ENCODE measurements at places on chromosomes 5 and 9. TPM values are rescaled to one million over a fixed set of nuclear protein-coding genes. Genes with fewer than 3 reads are reported as not detected.

- no peak for DNase-seq
Observed at GRCh38 chr5:33975852-33976251, 8.6 kb downstream of the SLC45A2 start.

GRCh38 chr9:137589441-137590122 lies 730 bp downstream of the ZMYND19 start:
- DNase-seq, result no peak

DNA sequence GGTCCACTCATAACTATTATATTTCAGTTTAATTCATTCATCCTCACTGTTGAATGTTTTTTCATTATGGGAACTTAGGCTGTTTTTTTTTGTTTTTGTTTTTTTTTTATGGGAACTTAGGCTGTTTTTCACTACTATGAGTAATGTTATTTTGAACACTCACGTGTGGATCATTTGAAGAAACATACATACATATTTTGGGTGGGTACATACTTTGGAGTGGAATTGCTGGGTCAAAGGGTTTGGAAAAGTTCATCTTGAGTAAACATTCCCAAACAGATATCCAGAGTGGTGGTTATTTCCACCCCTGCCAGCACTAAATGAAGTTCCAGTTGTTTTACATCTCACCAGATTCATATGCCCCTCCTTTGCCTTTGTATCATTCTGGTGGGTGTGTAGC lies 584.4 kb downstream of the PSAT1 start:
- no peak for DNase-seq

DNA sequence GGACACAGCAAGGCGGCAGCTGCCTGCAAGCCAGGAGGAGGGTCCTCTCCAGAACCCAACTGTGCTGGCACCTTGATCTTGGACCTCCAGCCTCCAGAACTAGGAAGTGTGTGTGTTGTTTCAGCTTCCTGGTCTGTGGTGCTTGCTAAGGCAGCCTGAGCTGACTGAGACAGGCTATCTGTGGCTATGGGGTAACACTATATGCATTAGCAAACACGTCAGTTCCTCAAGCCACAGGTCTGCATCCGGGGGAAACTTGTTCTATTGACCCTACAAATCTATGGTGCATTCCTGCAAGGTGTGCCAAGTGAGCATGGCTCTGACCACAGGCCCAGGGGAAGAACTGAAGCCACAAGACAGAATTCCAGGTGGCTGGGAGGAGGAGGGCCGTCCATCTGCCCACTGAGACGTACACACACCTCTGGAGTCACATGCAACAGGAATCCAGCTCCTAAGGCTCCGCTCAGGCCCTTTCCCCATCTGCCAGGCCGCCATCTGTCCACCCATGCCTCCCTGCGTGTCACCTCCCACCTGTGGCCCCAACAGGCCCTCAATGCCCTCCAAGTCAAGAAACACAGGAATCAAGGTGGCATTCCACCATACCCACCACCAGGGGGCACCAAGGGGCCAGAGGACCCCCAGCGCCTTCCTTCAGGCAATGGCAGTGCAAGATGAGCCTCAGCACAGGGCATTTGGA lies 174.9 kb downstream of the ROR2 start:
- DNase-seq, result peak; percentile 87

DNA sequence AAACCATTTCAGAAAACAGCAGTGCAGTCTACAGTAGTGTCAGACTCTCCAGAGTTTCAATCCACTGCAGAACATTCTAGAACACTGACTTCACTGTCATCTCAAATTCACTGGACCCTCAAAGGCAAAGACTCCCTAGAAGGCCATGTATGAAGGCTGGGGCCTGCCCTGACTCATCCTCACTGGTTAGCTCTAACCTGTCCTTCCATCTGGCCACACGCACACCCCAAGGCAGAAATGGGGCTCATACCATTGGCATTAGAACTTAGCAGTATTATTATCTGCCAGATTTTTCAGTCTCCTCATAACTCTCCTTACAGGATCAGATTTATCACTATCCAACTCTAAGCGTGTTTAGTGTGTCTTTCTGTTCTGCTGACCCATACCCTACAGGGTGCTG lies 20.4 kb downstream of the S1PR3 start:
- DNase-seq, result no peak

GRCh38 chr9:21608200-21608599 lies 126.1 kb upstream of the IFNE start:
- no peak for DNase-seq

DNA sequence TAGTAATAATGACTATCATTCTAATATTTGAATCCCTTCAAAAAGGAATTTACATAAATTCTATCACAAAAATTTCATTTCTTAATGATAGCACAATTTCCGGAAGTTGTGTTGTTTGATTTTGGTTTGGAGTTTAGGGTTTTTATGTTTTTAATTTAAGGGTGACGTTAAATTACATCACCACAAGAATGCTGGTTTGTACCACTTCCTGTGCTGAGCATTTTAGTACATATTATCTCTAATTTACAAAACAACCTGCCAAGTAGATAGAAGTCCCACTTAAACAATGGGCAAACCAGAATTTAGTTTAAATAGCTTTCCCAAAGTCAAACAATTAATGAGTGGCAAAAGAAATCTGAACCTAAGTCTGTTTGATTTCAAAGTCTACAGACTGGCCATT lies 63.4 kb downstream of the DENND1A start:
- DNase-seq, result no peak

- no peak for DNase-seq
Observed at GRCh38 chr5:27472000-27472763, 433.8 kb upstream of the CDH9 start.

- DNase-seq, result peak; percentile 57
Observed at GRCh38 chr9:31325778-31326177, 1058.7 kb upstream of the ACO1 start.

DNA sequence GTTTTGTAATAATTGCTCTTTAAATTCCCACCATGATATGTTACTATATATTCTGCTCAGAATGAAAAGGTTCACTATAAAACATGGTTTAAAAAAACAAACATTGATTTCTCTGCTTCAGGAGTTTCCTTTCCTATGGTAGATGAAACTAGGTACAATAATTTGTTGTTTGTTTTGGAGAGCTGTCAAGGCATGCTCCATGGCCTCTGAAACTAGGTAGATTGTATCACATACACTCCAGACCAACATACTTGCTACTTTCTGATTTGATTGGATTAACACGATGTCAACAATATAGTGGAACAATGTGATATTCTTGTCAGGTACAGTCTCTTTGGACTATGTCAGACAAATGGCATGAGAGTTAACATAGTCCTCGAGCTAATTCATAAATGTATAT lies 452.7 kb upstream of the CDH9 start:
- no peak for DNase-seq

DNA sequence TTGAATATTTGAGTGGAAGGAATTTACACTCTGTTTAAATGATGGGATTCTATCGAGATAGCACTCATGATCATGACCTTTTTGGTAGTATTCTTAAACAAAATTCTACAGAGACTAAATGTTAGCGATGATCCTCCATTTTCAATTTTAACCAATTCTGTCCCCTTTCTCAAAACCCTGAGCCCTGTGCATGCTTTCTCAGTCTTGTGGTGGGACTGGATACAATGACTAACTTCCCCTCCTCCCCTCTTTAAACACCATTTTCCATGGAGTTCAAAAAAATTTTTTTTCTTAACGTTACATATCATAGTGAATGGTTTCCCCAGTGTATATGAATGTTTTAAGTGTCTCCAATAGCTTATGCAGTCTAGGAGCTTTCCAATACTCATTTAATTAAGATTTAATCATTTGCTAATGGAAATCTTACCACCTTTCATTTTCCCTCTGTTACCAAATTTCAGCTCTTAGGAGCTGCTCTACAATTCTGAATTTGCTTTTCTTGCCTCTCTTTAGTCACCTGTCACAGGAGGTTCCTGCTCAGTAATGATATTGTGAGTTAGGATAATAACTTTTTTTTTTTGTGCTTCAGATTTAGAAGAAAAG lies 101.2 kb downstream of the MAP1B start:
- DNase-seq, result no peak

DNA sequence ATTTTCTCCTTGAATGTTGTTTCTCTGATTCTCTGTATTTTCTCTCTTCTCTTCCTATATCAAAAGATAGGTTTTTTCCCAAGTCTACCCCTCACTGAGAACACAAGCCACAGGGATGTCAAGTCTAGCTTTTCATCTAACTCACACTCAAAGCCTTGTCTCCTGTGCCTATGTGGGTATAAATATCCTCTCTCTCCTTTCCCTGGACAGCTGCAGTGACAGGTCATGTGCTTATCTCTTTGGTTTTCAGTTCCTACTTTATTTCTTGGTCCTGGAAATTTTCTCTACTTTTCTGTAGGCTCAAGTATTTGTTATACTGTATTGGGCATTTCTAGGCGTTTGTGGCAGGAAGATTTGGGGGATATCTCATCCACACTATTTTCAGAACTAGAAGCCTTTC lies 182.4 kb upstream of the MVB12B start:
- no peak for DNase-seq

- DNase-seq, result no peak
Observed at GRCh38 chr9:95912773-95913172, 37.3 kb downstream of the ERCC6L2 start.

DNA sequence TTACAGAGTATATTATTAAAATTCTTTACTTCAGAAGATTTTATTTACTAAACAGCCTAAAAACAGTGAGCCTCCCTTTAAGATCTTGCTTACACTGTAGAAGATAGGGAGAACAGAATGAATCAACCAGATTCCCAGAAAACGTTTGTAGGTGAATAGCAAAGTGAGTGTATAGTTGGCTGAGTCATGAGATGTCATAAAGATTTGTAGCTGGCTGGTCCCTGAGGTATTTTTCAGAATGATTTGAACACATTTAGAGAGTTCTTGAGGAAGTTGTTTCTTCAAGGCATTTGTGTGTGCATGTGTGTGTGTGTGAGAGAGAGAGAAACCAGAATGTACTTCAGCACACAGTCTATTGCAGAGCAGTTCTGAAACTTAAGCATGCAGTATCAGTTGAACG lies 159.4 kb upstream of the PRR16 start:
- DNase-seq, result no peak

GRCh38 chr9:99474186-99474585 lies 252.1 kb downstream of the SEC61B start:
- no peak for DNase-seq

SCGB3A1 gene
- not detected for polyA plus RNA-seq

C8G gene
- 4.2 TPM for polyA plus RNA-seq

HSPA5 gene
- 208 TPM for polyA plus RNA-seq

HTR1A gene
- polyA plus RNA-seq, result not detected

BHMT2 gene
- polyA plus RNA-seq, result 0.92 TPM

ERAP2 gene
- 44.9 TPM for polyA plus RNA-seq

ADAMTS12 gene
- 1.2 TPM for polyA plus RNA-seq

LHX3 gene
- not detected for polyA plus RNA-seq
